ENCODE measurements at places on chromosomes 13 and 19.

- no peak for DNase-seq
These were observed 201.3 kb downstream of the SLITRK6 start for GRCh38 chr13:85597790-85598500.

DNA sequence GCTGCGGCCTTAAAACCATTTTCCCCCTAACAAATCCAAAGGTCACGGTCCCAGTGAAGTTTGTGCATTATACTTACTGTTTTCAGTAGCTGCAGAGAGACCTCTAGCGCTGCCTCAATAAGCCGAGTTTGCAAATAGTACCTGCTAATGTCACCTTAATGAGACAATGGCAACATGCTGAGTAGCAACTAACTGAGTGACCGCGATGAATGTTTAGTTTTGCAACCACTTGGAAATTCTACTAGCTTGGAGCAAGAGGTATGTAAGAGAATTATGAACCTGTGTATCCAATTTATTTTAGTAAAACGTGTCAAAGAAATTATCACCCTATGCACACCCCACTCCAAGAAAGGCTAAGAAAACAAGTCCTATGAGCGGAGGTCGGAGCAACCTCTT lies 1.2 kb downstream of the KPNA3 start:
- DNase-seq: no peak

- DNase-seq: no peak
These were observed 1.1 kb downstream of the LNX2 start for GRCh38 chr13:27619093-27619727.

DNA sequence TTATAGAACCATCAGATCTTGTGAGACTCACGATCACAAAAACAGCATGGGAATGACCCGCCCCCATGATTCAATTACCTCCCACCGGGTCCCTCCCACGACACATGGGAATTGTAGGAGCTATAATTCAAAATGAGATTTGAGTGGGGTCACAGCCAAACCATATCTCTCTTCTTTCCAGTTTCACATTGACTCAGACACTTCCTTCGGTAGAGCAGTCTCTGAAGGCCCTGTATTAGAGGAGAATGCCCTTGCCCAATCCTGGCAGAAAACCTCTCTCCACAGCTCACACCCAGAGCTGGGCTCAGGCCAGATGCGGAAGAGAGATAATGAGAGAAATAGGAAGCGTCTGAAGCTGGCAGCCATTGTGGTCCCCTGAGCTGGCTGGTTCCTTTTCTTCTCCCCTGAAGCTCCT lies 72.4 kb upstream of the CLDN10 start:
- no peak for DNase-seq

- peak; percentile 51 for DNase-seq
These were observed 124.2 kb upstream of the SERP2 start for GRCh38 chr13:44249431-44249836.

DNA sequence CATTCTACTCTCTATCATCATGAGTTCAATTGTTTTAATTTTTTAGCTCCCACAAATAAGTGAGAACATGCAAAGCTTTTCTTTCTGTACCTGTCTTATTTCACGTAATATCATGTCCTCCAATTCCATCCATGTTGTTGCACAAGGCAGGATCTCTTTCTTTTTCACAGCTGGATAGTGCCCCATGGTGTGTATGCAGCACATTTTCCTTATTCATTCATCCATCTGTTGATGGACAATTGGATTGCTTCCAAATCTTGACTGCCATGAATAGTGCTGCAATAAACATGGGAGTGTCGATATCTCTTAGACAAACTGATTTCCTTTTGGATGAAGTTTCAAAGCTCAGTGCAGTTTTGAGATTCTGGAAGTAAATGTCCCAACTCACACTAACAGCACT lies 326.9 kb downstream of the FGF9 start:
- DNase-seq: no peak

DNA sequence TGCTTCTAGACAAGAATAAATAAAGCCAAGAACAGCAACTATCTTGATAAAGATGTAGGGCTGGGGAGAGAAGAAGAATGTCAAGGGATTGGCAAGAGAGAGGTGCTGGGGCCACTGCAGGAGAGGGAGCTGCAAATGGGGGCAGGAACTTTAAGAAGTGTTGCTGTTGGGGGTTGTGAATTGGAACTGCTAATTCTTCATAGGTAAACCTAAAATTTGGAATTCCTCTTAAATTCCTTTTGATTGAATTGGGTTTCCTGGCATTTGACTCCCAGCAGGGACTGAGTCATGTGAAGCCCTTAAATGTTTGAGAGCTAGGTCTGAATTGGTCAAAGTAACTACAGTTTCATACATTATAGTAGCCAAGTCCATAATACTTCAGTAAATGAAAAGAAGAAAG lies 305.6 kb upstream of the TMTC4 start:
- DNase-seq: no peak

- no peak for DNase-seq
These were observed 27.6 kb downstream of the AP2S1 start for GRCh38 chr19:46823049-46823448.

GRCh38 chr13:44236370-44236769 lies 137.3 kb upstream of the SERP2 start:
- no peak for DNase-seq

- DNase-seq: no peak
These were observed 3.3 kb upstream of the KLK11 start for GRCh38 chr19:51029718-51030117.

DNA sequence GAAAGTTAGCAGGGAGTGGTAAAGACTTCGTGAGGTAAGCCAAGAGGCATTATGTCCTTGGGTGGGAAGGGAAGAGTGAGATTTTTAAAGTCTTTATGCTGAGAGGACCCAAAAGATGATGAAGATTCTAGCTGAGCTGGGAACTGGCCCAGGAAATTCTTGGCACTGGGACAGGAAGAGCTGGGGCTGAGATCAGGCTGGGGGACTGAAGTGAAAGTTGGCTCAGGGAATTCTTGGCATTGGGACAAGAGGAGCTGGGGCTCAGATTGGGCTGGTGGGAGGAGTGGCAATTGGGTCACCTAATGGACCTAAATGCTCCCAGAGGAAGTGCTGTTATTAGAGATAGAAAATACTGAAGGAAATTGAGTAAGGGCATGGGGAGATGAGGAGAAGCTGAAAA lies 8.8 kb downstream of the SCEL start:
- no peak for DNase-seq

DNA sequence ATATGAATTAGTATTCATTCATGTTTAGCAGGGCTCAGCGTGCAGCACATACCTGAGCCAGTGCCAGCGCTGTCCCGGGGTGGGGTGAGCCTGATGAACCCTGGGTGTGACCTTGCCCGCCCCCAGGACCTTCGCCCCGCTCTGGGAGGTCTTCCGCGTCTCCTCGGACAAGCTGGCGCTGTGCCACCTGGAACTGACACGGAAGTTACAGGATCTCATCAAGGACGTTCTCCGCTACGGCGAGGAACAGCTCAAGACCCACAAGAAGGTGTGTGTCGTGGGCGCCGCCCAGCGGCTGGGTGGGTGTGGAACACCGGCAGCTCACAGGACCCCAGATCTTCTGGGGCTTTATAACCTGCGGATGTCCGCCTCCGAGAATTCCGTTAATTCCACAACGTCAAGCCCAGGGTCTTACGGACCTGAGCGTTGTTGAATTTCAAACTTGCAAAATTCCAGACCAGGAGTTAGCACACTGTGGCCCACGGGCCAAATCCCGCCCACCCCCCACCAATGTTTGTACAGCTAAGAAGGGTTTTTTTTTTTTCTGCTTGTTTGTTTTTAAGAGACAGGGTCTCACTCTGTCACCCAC lies 15.4 kb downstream of the FCHO1 start:
- no peak for DNase-seq

DNA sequence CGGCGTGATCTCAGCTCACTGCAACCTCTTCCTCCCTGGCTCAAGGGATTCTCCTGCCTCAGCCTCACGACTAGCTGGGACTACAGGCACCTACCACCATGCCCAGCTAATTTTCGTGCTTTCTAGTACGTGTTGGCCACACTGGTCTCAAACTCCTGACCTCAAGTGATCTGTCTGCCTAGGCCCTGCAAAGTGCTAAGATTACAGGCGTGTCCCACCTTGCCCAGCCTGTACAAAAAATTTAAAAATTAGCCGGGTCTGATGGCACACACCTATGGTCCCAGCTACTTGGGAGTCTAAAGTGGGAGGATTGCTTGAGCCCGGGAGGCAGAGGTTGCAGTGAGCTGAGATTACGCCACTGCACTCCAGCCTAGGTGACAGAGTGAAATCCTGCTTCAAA lies 4.7 kb upstream of the MEX3D start:
- no peak for DNase-seq

GRCh38 chr13:27449936-27450828 lies at the start of gene MTIF3:
Gene MTIF3 (minus strand): TSS chr13:27450564. CDS start chr13:27440448, 10,116 bp downstream.
- DNase-seq: peak; percentile 41

DNA sequence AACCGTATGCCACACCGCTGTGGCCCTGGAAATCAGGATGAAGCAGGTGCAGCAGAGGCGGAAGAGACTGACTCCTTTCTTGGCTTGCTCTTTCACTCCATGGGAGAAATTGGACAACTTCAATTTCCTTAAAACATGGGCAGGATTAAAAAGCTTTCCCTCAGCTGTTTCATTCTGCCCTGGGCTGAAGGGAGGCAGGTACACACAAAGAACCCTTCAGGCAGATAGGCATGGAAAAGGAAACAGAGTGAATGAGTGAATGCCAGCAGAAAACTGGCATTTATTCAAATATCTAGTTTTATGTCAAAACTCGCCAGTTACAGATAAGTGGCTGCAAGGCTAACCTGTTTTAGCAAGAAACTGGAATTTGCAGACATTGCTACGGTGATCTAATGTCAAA lies 71.0 kb upstream of the SLC15A1 start:
- no peak for DNase-seq

- DNase-seq: peak; percentile 22
These were observed at the start of gene MAST3 for GRCh38 chr19:18097217-18097992. Gene MAST3 (plus strand): TSS chr19:18097778. CDS start chr19:18097793, 15 bp downstream.

DNA sequence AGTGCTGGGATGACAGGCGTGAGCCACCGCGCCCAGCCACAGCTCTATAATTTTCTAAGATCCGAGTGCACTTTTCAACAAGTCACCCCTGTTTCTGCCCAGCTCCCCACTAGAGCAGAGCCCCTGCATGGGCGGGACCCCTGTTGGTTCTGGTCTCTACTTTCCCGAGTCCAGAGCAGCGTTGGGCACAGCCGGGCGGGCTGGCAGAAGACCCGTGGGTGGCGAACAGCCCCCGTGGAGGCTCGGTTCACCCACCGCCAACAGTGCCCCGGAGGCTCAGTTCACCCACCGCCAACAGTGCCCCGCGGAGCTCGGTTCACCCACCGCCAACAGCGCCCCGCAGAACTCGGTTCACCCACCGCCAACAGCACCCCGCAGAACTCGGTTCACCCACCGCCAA lies 40.8 kb downstream of the ADPRHL1 start:
- no peak for DNase-seq

GRCh38 chr13:91247768-91248167 lies 99.7 kb upstream of the MIR17HG start:
- DNase-seq: no peak

DNA sequence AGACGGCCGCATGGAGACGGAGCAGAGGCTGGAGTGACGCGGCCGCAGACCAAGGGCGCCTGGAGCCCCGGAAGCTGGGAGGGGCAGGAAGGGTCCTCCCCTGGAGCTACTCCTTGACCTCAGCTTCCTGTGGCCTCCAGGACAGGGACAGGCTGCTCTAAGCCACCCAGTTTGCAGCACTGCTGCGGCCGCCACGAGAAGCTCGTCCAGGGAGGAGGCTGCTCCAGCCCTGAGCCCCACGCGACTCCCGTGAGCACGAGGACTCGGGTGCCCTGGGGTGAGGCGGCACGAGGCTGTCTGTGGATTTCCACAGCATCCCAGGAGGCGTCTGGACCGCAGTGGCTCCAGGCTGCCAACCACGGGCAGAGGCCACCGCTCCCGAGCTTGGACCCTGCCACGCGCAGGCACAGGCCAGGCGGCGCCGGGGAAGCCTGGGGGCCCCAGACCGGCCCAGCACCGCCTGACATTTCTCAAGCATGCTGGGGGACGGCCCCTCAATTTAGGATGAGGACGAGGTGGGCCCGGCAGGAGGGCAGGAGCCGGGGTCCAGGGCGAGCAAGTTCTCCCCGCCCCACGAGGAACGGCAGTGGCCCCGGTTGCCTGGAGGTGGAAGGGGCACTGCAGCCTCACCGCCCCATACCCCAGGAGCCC lies 10.7 kb downstream of the SBNO2 start:
- no peak for DNase-seq

GRCh38 chr13:49806126-49806536 lies 13.6 kb upstream of the KPNA3 start:
- no peak for DNase-seq

DNA sequence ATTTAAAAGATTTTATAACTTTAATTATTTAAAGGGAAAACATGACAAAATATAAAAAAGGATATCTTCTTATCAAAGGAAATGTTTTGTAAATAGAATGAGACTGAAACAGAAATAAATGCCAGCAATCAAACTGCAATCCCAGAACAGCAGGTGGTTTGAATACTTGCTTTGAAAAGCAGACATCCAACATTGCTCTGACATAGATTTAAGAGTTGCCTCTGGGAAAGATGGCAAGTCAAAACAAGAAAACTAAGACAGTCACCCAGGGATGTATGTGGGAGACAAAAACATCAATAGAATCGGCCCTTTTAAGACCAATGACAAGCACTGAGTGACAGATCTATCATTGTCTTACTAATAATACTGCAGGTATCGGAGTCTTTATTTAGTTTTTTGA lies 789.7 kb upstream of the GPC6 start:
- no peak for DNase-seq

GRCh38 chr13:21898945-21899344 lies 228.1 kb downstream of the FGF9 start:
- no peak for DNase-seq

DNA sequence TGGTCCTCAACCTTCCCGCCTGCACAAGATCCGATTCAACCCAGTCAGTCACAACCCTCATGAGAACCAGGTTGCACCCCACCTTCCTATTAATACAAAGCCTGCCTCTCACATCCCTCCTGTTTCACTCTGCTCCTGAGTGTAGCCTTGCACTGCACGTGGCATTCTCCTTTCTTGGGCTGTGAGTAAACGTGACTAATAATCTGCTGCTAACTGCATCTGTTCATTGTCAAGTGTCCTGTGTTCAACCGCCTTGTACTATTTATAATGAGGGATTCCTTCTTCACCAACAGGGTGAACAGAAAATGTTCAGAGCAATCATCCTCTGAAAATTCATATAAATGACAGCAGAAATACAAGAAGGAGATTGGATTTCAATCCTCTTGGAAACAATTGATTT lies 1608.2 kb downstream of the SLITRK5 start:
- no peak for DNase-seq

DNA sequence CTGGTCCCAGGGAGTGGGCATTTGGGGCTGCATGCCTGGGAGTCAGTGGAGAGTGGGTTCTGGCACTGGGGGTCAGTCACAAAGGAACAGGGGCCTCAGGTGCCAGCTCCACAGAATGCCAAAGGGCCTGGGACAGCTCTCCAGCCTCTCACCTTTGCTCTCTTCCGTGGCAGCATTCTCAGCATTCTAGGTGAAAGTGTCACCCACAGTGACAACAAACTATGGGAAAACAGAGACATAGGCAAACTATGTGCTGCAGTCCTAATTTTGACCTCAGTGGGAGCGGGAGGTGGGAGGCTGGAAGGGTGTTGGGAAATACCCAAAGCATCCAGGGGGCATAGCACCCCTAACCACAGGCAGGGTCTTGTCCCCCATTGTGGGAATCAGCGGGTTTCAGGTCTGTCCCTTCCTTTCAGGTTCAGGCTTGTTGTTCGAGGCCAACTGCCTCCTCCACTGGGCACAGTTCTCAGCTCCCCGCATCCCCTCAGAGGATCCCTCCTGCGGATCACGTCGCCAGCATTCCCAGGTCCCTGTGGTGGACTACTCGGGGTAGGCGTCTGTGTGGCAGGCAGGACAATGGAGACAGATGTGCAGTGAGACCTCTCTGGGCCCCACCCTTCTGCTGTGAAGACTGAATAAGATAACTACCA lies 52.4 kb downstream of the TSHZ3 start:
- DNase-seq: no peak

- DNase-seq: peak; percentile 88
These were observed 180.5 kb downstream of the COL4A1 start for GRCh38 chr13:110126391-110126961.
